ENCODE measurements at places on chromosomes 11 and 22. TPM values are rescaled to one million over a fixed set of nuclear protein-coding genes. Genes with fewer than 3 reads are reported as not detected.

- DNase-seq: no peak
Observed at GRCh38 chr11:133078591-133079404, 453.5 kb downstream of the OPCML start.

GRCh38 chr11:115304774-115305472 is 199.3 kb downstream of the CADM1 start:
- no peak for DNase-seq

GRCh38 chr22:45781459-45781858 is 109.8 kb downstream of the ATXN10 start:
- no peak for DNase-seq

DNA sequence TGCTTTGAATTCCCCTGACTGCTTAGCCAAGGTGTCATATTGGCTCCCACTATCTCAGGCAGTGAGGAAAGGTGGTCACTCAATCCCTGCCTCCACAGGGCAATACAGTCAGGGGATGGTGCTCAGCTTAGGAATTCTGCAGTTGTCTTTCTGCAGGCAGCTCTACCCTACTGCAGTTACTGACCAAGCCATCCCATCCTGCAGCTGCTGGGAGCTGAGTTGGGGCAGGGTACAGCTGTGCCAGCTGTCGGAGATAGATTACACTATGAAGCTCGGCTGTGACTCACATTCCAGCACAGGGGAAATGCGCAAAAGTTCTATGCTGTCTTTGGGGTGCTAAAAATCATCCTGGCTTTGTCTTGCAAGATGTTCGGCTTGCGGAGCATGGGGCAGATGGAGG is 4.4 kb upstream of the DAGLA start:
- no peak for DNase-seq

GRCh38 chr11:45368697-45369096 is 82.6 kb upstream of the SYT13 start:
- no peak for DNase-seq

Gene CYP2D6
- 4.9 TPM for polyA plus RNA-seq

Gene MS4A4E
- polyA plus RNA-seq: 1.3 TPM

Gene RCOR2
- polyA plus RNA-seq: 11.6 TPM

Gene GGTLC3
- polyA plus RNA-seq: not detected

Gene OLFML1
- polyA plus RNA-seq: 52.3 TPM

Gene TOLLIP
- 35.7 TPM for polyA plus RNA-seq

All from left renal pelvis (tissue), 4 donors.